ENCODE measurements at places on chromosomes 3 and 15. TPM values are rescaled to one million over a fixed set of nuclear protein-coding genes. Genes with fewer than 3 reads are reported as not detected.

- no peak for DNase-seq
Observed at GRCh38 chr3:46383951-46384330, 13.2 kb downstream of the CCR5 start.

DNA sequence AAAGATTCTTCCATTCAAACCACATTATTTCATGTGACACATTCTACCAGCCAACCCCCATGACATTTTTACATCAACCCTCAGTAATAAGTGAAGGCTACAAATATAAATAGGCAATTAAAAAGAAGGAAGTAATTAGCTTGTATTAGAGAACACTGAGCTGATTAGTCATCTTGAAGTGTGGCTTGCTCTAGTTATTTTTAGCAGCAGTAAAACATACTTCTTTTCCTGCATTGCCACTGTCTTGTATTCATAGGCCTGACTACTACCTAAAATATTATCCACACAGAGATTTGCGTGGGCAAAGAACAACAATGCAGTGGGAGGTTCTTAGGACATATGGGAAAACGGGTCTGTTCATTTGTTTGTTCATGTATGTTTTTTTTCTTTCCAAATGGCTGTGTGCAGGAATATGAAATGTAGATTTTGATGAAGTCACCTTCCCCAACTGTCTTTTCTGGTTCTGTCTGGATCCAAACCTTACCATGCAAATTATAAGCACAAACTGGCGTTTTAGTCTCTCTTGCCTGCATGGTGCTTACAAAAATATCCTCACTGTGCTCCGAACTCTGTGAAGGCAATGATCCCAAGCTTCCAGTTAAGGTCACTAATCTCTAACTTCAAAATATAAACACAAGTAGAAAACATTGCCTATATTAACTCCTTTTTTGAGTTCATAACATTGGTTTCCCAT is 31.5 kb upstream of the TM4SF4 start:
- no peak for DNase-seq

DNA sequence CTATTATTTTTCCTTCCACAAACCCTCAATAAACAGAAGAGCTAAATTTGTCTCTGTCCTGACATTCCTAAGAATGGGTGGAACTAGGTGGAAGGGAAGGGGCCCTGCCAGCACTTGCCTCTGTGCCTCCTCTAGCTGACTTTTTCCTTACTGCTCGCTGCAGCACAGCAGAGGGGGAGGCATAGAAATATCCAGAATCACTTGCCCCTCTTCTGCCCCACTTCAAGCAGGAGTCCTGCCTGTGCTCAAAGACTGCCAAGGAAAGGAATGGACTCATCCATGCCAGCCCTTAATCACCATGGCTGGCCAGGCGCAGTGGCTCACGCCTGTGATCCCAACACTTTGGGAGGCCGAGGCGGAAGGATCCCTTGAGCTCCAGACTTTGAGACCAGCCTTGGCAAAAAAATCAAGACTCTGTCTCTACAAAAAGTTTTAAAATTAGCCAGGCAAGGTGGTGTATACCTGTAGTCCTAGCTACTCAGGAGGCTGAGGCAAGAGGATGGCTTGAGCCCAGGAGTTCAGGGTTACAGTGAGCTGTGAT is 51.8 kb downstream of the ADCY5 start:
- DNase-seq = no peak

GRCh38 chr15:72082176-72082575 is 35.8 kb downstream of the MYO9A start:
- no peak for DNase-seq

MAP1A gene
- total RNA-seq = 27.6 TPM

DNA sequence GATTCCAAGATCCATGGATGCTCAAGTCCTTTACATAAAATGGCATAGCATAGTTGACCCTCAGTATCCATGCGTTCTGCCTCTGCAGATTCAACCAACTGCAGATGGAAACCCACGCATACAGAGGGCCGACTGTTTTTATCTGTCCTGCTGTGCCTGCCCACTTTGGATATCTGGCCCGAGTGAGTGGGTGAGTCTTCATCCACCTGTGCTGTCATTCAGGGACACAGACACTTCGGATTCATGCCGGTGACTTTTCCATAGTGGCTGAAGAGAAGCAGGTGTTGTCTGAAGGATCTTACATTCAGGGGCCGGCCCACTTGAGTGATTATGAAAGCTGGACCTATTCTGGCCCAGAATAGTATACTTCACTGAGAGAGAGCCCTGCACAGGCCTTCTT is 85.1 kb downstream of the RYR3 start:
- no peak for DNase-seq

GRCh38 chr15:50149090-50149489 is 30.1 kb upstream of the ATP8B4 start:
- DNase-seq = no peak

DNA sequence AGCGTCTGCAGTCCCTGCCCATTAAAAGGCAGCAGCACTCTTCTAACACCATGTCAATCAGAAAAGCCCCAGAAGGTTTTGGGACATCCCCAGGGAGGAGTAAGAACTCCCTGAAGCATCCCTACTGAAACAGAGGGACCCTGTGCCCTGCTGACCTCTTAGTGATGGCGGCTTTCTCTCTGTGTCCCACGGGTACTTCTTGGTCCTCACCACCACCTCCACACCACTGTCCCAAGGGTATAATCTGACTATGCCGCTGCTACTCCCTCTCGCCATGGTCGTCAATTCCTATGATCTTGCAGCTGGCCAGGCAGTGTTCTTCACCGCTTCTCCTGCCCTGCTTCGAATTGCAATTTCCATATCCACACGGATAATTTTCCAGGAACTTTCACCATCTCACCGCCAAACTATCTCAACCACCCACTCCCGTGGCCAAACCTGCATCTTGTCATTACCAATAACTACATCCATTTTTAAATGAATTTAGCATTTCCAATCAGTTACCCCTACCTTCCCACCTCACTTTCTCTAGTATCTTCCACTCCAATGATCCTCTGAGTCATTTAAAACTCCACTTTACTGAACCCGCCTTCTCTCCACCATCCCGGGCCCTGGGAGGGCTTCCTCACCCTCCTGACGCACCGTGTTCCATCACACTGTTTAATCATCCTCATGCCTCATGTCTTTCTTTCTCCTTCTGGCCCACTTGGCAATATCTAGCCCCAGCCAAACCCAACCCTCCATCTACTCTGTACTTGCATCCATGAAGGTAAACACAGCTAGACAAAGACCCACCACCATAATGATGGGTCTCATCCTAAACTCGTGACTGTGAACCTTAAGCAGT is 23.7 kb downstream of the PRR23E start:
- DNase-seq = no peak

DNA sequence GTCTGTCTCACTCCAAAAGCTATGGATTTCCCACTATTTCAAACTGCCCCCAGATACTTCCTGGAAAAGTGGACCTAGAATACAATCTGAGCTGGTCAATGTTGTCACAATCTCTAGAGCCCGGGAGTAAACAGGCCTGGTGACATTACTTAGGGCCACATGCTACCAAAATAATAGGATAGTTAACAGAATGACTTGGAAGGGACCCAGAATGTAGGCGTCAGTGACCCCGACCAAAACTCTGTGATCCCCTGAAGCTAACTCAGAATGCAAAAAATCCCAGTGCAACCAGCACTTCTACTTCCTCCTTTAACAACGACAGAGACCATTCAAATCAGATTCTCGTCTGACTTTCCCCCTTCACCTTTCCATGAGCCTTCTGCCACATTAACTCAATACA is 51.5 kb upstream of the CDV3 start:
- DNase-seq = no peak

DNA sequence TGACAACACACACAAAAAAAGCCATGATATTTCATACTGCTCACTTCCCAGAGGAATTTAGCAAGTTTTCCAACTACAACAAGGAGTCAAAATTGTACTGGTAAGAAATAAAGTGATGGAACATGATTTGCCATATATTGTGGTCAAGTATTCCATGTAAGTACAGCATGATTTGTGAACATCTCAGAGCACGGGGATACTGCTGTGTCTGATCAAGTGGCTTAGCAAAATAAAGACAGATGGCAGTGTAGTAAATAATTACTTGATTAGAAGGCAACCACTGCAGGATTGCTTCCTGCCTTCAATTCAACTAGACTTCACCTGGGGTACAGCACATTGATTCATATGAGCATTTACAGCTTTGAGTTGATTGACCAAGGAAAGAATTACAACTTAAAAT is 51.6 kb upstream of the DUT start:
- DNase-seq = no peak

SLC2A2 gene
- not detected for total RNA-seq

GRCh38 chr3:3782457-3782856 is 16.8 kb upstream of the LRRN1 start:
- no peak for DNase-seq

DNA sequence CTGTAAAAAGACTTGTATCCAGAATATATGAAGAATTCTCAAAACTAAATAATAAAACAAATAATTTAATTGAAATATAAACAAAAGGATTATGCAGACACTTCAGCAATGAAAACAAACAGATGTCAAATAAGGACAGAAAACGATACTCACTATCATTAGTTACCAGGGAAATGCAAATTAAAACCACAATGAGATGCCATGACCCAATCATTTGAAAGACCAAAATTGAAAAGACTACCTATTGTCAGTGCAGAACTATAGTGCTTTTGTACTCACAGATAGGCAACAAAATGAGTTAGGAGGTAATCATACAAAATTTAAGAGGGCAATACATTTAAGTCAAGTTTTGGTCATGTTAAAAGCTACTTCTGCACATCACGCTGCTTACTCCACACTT is 31.6 kb upstream of the OR5K4 start:
- DNase-seq = no peak

GRCh38 chr3:133237380-133237779 is 162.5 kb upstream of the BFSP2 start:
- DNase-seq = no peak

DNA sequence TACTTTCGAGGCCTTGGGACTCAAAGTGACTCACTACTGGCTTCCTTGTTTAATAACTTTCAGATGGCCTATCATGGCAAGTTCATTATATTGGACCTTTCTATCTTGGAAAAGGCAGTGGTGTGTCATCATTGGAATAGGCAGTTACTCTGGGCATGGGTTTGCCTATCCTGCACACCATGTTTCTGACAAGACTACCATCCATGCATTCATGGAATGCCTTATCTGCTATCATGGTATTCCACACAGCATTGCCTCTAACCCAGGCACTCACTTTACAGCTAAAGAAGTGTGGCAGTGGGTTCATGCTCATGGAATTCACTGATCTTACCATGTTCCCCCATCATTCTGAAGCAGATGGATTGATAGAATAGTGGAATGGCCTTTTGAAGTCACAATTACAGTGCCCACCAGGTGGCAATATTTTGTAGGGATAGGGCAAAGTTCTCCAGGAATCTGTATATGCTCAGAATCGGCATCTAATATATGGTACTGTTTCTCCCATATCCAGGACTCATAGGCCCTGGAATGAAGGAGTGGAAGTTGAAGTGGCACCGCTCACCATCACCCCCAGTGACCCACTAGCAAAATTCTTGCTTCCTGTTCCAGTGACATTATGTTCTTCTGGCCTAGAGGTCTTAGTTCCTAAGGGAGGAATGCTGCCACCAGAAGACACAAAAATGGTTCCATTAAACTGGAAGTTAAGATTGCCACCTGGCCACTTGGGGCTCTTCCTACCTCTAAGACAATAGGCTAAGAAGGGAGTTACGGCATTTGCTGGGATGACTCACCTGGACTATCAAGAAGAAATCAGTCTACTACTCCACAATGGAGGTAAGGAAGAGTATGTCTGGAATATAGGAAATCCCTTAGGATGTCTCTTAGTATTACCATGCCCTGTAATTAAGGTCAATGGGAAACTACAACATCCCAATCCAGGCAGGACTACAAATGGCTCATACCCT is 1161.4 kb downstream of the SI start:
- no peak for DNase-seq

ESYT3 gene
- total RNA-seq = 5.6 TPM

GRCh38 chr3:152269831-152270734 is 1.4 kb downstream of the MBNL1 start:
- peak; percentile 37 for DNase-seq

Data from uterus (tissue), 4 donors.